ENCODE measurements at places on chromosomes 1 and 21.

DNA sequence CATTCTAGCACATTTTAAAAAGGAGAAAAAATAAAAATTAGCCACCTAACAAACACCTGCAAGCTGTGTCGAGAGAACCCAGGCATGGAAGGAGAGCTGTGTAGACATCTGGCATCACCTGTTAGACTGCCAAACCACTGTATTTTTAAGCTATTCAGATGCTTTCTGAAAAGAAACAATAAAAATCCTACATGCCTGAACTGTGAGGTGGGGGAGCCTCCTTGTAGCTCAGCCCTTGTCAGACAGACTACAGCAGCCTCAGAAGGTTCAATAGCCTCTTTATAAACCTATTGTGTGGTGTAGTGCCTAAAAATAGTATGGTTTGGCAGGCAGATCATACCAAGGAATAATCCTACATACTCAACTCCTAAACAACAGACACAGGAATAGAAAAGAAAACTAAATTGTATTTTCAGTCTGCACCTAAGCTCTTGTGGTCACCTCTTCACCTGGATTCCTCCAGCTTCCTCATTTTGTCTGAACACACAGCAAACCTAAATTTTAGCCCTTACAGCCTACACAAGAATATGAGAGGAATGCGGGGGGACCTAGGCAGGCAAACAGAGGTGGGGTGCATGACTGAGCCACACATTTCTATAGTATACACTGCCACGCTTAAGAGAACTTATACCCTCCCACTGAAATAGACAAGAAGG, 67.0 kb downstream of the SIPA1L2 start:
- no peak for DNase-seq

DNA sequence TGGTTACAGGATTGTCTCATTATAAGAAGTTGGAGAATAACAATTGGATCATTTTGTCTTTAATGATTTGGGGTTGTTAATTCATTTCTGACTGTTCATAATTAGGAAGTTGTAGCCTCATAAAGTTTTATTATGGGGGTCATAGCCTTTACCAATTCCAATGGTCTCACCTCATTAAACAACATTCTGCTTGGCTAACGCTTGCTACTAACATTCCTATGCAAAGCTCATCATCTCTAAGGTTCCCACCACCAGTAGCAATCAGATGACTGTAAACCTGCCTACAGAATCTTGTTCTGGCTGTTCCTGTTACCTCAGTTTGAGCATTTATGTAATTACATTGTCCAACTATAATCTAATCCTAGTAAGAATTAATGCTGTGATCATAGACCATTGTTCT, 60.2 kb downstream of the ODF2L start:
- no peak for DNase-seq

DNA sequence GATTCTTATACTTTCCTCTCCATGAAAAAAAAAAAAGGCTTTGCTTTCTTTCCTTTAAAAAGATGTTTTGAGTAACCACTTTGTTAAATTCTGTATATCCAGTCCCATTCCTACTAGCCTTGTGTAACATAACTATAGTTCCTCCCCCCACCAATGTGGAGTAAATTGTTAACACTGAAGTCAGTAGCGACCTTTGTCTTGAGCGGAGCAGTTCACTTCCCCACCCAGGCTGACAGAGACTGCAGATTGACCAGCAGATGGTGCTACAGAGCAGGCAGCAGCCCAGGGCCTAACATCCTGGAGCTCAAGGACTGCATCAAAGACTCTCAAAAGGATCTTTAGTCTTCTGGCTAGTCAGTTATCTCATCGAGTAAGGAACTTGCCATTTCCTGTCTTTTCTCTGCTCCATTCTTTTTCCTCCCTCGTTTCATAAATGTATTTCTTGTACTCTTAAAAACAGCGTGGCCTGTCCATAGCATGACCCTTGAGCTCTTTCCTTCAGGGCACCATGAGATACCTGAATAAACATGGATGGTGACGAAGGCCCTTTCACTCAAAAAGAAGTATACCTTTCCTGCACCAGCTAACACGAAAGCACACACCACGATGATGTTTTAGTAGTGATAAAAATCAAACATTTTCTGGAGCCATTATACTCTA, 503.5 kb upstream of the PKN2 start:
- DNase-seq = peak; percentile 20

- DNase-seq = no peak
These were observed at the start of gene PLPPR5 for GRCh38 chr1:99004861-99005442. PLPPR5 (minus strand) TSS chr1:99004861; CDS start chr1:99004671, 190 bp downstream.

DNA sequence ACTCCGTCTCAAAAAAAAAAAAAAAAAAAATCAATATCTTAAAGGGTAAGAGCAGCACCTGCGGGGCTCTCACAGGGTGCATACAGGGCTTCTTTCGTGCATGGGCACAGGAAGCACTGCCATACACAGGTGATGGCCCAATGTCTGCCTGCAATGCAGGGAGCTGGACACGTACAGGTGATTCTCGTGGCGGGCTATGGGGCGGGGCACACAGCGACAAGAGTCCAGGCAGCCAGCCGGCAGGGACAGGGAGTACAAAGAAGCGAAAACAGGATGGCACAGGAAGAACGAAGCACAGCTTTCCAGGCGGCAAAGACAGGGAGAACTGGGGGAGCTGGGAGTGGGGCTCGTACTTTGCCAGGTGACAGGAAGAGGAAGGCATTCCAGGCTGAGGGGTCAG, 1.6 kb downstream of the KIF17 start:
- no peak for DNase-seq

DNA sequence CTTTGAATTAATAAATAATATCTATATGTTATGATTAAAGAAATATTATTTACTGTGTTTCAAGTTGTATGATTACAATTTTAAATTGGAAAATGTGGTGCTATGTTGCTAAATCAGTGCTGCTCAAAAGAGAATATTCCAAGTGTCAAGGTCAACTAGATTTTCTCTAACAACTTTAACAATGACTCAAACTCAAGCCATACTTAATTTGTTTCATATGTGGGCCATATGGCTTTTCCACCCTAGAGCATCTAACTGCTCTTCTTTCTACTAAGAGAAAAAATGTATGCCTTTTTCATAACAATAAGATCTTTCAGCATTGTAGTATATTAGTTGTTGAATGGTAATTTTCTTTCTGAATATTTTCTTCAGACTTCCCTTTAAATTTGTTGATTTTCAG, 8.3 kb upstream of the SYT14 start:
- DNase-seq = no peak

GRCh38 chr1:245690156-245690690, 535.4 kb downstream of the KIF26B start:
- no peak for DNase-seq

All from GM19239 (cell line).